CD8-positive, alpha-beta T cell (primary cell): ENCODE measurements at places on chromosomes 6 and 20. TPM values are rescaled to one million over a fixed set of nuclear protein-coding genes. Genes with fewer than 3 reads are reported as not detected.

Gene MED23
- total RNA-seq, result 70.0 TPM

Gene SLC22A2
- not detected for total RNA-seq

Gene AURKA
- 0.81 TPM for total RNA-seq

Gene CLDN20
- not detected for total RNA-seq

Gene SNTA1
- 3.9 TPM for total RNA-seq

Gene MYB
- 4.7 TPM for total RNA-seq

Gene SRMS
- not detected for total RNA-seq

Gene ZNF184
- total RNA-seq, result 31.8 TPM

Gene GTSF1L
- not detected for total RNA-seq

Gene PTCRA
- not detected for total RNA-seq

Gene ABHD16B
- total RNA-seq, result not detected

Gene TRERF1
- 20.2 TPM for total RNA-seq

Gene LAMA5
- total RNA-seq, result 1.1 TPM

Gene DPPA5
- not detected for total RNA-seq

Gene HCRTR2
- not detected for total RNA-seq

Gene C4B
- 4.1 TPM for total RNA-seq

Gene KCNK5
- total RNA-seq, result 1.2 TPM

Gene AVP
- total RNA-seq, result not detected

Gene COL19A1
- 0.33 TPM for total RNA-seq

Gene MLIP
- total RNA-seq, result not detected

Gene CNKSR3
- total RNA-seq, result not detected

Gene TMEM200A
- 0.22 TPM for total RNA-seq

Gene PLN
- total RNA-seq, result not detected

Gene MUCL3
- total RNA-seq, result not detected

Gene LY6G5B
- 31.7 TPM for total RNA-seq

Gene THBS2
- not detected for total RNA-seq

Gene PPT2
- total RNA-seq, result 11.1 TPM
